K562 (cell line): ENCODE measurements at places on chromosomes 6 and 20. TPM values are rescaled to one million over a fixed set of nuclear protein-coding genes. Genes with fewer than 3 reads are reported as not detected.

- no peak for DNase-seq
Measured at GRCh38 chr20:51077686-51078060, 54.8 kb upstream of the KCNG1 start.

DNA sequence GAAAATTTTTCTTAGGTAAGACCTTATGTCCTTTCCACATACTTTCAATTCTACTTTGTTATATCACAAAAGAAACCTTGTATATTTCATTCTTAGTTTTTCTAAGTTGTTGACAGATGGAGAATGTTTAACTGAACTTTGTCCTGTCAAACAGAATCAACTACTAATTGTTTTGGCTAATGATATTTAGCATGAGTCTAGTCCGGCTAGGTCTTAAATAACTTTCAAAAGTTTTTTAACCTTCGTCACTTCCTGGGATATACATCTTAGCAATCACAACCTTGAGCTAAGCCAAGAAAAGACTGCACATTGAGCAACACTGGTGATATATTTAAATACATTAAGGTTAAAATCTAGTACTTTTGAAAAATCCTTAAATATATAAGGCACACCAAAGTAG, 62.9 kb upstream of the RUNX2 start:
- DNase-seq: no peak

GRCh38 chr20:15784020-15784419, 789.2 kb downstream of the KIF16B start:
- no peak for DNase-seq

GRCh38 chr6:169427856-169428255, 174.2 kb upstream of the THBS2 start:
- no peak for DNase-seq

DNA sequence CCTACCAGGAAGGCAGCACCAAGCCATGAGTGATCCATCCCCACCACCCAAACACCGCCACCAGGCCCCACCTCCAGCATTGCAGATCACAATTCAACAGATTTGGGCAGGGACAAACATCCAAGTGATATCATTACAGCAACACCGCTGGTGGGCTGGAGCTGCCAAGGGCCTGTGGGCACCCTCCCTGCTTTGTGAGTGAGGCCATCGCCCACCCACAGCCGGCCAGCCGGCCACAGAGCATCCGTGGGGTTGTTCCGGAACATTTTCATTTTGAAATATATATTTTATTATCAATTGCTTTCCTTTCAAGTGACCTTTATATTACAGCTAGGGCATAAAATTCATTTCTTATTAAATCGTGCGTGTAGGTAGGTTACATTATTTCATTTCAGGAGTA, 286.0 kb upstream of the CDH4 start:
- DNase-seq: no peak

DNA sequence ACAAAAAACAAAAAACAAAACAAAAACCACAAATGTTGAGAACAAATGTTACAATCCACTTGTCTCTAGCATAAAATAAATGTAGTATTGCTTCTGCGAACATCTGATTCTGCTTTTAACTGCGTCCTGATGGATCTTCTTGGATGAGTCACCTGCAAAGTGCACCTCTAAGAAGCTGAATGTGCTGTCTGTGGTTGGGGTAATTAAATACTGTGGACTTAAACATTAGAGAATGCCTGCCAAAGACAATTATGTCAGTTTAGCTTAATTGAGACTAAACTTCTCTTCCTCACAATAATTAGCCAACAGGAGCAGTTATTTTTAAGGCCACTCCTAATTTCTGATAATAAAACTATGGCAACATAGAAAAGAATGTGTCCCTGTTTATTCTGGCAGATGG, 253.4 kb downstream of the PHACTR1 start:
- DNase-seq: no peak

DNA sequence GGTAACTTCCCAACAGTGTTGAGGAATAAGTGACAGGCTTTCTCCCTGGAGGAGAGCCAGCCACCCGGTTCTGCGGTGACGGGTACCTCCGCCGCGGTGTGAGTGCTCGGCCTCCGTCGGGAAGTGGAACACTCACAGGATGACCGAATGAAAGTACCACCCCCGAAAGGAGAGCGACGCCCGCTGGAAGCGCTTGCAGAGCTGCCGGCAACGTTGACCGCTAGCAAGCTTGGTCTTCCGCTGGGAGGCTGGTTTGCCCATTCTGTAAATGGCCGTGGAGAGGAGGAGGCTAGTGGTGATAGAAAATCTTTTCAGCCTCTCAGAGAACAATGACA, 614 bp upstream of the TMEM242 start:
- peak; percentile 63 for DNase-seq

- DNase-seq: no peak
Measured at GRCh38 chr6:16166871-16167608, 38.2 kb downstream of the MYLIP start.

The LPA gene
- 0.04 and 0.18 TPM in 2 replicates for total RNA-seq
